ENCODE measurements at places on chromosomes 2 and 18. TPM values are rescaled to one million over a fixed set of nuclear protein-coding genes. Genes with fewer than 3 reads are reported as not detected.

The NGEF gene
- 2.1 TPM for total RNA-seq

The RGPD4 gene
- total RNA-seq, result not detected

The RTTN gene
- total RNA-seq, result 42.7 TPM

The INHBB gene
- 0.34 TPM for total RNA-seq

The DOCK10 gene
- 0.14 TPM for total RNA-seq

The AP1S3 gene
- 70.7 TPM for total RNA-seq

The TANK gene
- 115 TPM for total RNA-seq

The EIF2AK3 gene
- 43.0 TPM for total RNA-seq

The ABCG8 gene
- not detected for total RNA-seq

The CFAP53 gene
- 0.68 TPM for total RNA-seq

The ARHGAP28 gene
- under 0.01 TPM for total RNA-seq

The DSG1 gene
- 4.4 TPM for total RNA-seq

The PDE1A gene
- total RNA-seq, result 0.21 TPM

The DPP10 gene
- total RNA-seq, result not detected

The NAGK gene
- total RNA-seq, result 57.7 TPM

The NR4A2 gene
- total RNA-seq, result 0.57 TPM

The TUBA4A gene
- total RNA-seq, result 45.5 TPM

The C2orf80 gene
- total RNA-seq, result not detected
